Posterior vena cava (tissue), 2 donors: ENCODE measurements at places on chromosomes 12 and 14. TPM values are rescaled to one million over a fixed set of nuclear protein-coding genes. Genes with fewer than 3 reads are reported as not detected.
A peak's percentile ranks its signal among the peaks of the same experiment; 100 is the strongest.

DNA sequence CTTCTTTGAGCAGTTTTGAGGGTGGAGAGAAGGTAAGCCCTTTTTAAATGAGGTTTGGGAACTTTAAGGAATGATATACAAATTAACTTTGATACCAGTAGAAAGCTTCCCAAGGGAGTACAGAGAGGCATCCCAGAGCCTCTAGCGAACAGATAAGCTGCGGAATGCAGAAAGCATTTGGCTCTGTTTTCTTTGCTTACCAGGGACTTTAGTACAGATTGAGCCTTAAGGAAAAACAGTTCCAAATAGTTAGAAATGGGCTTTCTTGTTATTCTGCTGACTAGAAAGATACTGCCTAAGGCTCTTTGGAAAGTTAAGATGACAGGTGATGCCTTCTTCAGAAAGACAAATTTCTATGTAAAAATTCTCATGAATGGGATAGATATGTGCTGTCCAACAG is 261.7 kb upstream of the FOXN3 start:
- no peak for DNase-seq

DNA sequence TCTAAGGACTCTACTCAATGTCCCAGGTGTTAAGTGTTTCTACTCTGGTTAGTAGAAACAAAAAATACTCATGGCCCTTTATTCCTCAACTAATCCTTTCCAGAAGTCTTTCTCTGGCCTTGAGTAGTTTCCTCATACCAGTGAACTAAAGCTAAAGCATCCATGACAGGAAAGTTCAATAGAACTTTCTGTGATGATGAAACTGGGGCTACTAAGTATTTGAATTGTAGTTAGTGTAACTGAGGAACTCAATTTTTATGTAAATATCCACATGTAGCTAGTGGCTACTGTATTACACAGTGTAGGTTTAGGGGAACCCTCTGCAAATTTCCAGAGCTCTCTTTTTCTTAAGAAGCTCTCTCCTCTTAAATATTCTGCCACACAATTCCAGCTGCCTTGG is 63.7 kb downstream of the R3HDM2 start:
- DNase-seq: no peak

GRCh38 chr12:113081873-113082272 is 25.3 kb downstream of the DTX1 start:
- DNase-seq: no peak

Gene CCDC88C
- 7.2 TPM for total RNA-seq

GRCh38 chr12:48143898-48144297 is 13.4 kb downstream of the ASB8 start:
- no peak for DNase-seq

Gene EML5
- total RNA-seq: 1.4 TPM

Gene CAPS2
- 8.6 TPM for total RNA-seq

Gene DYRK4
- 37.5 TPM for total RNA-seq

GRCh38 chr12:40106202-40106533 is 287 bp upstream of the SLC2A13 start:
- no peak for DNase-seq

Gene POLR3B
- 7.7 TPM for total RNA-seq

DNA sequence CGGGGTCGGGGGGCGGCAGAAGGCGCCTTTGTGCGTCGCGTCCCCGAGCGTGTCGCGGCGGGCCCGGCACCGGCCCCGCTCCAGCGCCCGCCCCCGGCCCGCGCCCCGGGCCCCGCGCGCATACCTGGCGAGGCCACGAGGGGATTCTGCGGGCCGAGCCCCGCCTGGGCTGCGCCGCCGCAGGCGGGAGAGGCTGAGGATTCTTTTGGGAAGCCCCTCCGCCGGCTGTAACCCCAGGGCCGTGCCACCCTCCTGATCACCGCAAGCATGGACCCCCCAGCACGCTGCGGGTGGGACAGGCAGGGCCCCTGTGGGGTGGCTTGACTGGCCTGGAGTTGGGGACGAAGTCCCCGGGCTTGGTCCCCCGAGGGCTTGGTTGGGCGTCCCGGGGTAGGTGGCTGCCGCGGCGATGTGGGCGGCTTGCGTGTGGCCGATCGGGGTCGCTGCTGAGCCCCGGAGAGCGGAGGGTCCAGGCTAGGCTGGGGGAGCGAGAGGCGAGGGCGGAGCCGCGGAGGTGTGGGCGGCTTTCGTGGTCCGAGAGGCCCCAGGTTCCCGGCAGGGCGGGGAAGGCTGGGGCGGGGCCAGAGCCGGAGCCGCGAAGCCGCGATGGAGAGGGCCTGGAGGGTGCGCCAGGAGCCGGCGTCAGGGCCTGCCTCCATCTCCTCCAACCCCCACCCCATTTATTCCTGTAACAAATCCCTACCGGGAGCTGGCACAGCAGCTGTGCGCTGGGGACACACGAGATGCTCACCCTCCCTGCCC is 28.4 kb upstream of the GPR132 start:
- peak; percentile 92 for DNase-seq

Gene P2RX7
- 4.5 TPM for total RNA-seq

DNA sequence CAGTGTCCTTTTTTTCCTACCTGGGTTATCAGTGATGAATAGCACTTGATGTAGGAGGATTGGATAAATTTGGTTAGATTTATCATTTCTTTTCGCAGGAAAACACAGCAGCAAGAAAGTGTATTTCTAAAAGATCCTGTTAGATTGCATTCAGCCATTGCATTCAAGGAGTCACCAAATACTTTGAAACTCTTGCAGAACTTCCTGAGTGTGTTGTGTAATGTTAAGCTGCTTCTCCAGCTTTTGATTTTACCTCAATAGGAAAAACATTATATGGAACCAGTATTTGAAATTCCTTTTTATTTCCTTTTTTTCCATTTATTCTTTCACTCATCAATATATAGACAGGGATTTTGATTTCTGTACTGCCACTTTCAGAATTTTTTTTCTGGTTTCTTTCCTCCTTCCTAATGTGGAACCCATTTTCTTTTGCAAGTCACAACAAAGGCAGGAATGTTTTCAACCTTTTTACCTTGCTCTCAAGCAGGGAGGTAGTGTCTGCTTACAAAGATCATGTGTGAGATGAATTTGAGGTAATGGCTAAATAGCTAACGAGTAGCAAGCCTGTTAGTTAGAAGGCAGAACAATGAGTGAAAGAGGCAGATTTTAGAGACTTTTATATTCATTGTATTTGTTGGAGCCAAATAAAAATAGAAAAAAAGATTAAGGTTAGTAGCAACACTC is 56.2 kb downstream of the PPHLN1 start:
- no peak for DNase-seq

GRCh38 chr14:100832311-100832960 is 6.5 kb downstream of the MEG3 start:
- peak; percentile 26 for DNase-seq

GRCh38 chr12:49636979-49637755 is 13.8 kb downstream of the PRPF40B start:
- DNase-seq: no peak

DNA sequence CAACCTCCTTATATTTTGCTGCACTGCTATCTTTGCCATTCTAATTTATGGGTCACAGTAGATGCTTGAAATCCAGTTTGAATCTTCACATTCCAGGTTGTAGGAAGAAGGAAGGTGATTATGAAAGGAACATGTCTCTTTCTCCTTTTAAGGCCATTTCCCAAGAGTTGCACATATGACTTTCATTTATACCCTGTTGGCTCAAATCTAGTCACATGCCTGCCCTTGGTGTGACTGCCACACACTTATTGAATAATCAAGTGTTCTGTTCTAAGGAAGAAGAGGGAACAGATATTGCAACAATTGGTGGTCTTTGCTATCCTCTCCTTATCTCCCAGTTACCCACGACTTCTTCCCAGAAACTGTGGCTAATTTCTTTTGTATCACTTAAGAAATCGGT is 404.3 kb downstream of the TMEM117 start:
- no peak for DNase-seq

- no peak for DNase-seq
These were observed 109.6 kb downstream of the DYRK2 start for GRCh38 chr12:67758119-67758518.

Gene JAG2
- 13.0 TPM for total RNA-seq

Gene GUCY2C
- not detected for total RNA-seq

DNA sequence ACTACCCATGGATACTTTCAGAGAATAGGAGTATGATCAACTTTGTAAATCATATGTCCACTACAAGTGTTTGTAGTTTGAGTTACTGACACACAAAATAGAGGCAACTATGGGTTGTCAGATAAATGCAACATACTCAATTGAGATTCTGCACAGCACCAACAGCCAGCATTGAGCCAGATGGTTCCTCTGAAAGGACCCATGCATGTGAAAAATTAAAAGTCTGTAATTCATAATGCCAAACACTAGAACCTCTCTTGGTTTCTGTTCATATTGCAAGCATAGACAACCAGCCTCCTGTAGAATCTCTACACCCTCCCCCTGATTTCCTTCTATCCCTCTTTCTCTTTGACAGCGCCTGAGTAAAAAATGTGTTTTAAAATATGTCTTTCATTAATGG is 831.0 kb downstream of the C12orf50 start:
- no peak for DNase-seq

Gene DDIT3
- 43.8 TPM for total RNA-seq

DNA sequence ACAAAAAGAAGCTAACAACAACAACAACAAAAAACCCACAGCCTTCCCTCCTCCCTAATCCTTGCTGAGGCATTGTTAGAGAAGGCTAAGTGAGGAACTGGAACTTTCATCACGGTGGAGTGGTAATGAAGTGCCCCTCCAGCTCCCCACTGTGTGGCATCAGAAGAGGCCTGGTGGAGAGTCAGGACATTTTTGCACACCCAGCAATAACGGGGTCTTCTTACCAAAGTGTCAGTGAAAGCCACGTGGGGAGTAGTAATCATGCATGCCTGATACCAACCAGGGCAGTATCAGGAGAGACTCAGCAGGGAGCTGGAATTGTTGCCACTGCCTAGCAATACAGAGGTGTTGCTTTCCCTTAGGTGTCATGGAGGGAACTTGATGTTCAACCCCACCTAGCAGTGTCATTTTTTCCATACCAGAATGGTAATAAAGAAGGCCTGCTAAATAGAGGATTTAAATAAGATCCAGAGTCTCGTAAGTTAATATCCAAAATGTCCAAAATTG is 299.7 kb upstream of the RGS6 start:
- DNase-seq: no peak

GRCh38 chr14:68675233-68675577 is 117.7 kb downstream of the ZFP36L1 start:
- no peak for DNase-seq

GRCh38 chr12:66620026-66620425 is 58.9 kb downstream of the GRIP1 start:
- DNase-seq: no peak

DNA sequence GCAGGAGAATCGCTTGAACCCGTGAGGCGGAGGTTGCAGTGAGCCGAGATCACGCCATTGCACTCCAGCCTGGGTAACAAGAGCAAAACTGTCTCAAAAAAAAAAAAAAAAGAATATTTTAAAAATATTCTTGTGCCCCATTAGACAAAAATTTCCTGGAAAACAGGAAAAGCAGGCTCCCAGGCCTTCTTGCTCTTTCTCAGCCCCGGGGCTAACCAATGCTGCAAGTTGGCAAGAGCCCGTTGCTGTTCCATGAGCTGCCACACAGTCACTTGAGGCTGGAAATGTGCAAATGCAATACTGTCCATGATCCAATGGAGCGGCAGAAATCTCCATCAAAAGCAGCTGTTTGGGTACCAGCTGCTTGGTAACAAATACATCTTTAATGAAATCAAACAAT is 994.7 kb downstream of the VRK1 start:
- no peak for DNase-seq

GRCh38 chr12:27709932-27710591 is 570 bp upstream of the MRPS35 start:
- DNase-seq: no peak

- no peak for DNase-seq
These were observed 129.1 kb downstream of the PTPRB start for GRCh38 chr12:70508178-70508577.

DNA sequence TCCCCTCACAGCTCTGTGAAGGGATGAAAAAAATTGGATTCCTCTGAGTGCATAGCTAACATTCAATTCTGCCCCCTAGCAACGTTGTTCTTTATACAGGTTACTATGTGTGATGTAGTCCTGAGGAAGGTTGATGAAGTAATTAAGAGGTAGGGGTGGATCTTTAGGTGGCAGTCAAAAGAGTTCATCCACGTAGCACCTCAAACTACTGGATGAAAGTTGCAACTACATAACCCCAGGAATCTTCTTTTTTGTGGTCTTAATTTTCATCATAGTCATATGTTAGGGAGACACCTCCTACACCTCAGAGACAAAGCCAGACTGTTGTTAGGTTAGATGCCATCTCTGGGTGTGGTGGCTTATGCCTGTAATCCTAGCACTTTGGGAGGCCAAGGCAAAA is 10.2 kb upstream of the NFE2 start:
- DNase-seq: no peak

Gene SLC25A47
- total RNA-seq: not detected

DNA sequence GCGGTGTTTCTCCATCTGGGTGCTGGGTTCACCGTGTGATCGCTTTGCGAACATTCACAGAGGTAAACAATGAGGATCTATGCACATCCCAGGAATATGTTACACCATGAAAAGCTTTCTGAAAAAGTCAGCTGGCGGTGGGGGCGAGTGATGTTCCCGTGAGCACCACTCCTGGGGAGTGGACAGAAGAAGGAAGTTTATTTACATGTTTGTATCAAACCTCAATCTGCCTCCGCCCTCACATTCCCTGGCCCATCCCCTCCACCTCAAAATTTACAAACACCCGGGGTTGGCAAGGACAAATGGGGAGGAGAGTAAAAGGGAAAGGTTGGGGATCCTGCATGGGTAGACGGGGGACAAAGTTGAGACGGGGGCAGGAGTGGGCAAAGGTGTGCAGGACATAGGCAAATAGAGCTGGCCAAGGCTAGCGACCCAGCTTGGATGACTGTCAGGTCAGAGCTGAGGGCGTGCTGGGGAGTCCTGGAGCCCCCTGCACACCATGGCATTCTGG is 6.9 kb downstream of the TNFRSF1A start:
- DNase-seq: no peak

DNA sequence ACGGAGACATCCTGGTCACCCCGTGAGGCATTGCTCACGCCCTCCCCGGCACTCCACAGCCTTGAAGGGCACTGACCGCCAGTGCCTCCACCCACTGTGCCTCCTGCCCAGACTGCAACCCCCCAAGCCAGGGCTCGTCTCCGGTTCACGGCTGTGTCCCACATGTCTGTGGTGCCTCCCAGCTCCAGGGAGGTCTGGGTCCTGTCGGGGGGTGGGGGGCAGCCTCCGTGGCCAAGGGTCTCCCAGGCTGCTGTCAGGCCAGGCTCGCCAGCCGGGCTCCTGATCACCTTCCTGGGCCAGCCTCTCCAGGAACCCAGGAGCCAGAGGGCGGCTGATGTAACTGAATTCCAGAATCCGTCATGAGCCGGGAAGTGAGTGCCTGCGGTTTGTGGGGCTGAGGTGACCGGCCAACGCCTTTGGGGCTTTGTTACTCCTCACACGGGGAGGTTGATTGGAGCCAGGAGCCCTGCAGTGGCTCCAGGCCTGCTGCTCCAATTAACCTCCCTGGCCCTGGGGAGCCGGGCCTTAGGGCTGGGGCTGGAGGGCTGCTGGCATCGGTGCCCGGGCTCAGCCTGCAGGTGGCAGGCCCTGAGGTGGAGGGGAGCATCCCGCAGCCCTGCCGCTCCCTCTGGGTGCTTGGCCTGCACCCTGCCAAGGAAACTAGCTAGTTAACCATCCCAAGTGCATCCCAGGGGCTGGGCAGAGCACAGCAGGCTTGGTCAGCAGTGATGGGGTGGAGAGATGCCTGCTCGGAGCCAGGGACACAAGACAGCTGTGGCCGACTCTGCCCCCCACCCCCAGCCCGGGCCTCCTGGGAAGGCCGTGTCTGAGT is 36.4 kb upstream of the FBRSL1 start:
- peak; percentile 77 for DNase-seq

Gene PRKD1
- total RNA-seq: 38.7 TPM
